ENCODE measurements at places on chromosomes 4 and X. TPM values are rescaled to one million over a fixed set of nuclear protein-coding genes. Genes with fewer than 3 reads are reported as not detected.

DNA sequence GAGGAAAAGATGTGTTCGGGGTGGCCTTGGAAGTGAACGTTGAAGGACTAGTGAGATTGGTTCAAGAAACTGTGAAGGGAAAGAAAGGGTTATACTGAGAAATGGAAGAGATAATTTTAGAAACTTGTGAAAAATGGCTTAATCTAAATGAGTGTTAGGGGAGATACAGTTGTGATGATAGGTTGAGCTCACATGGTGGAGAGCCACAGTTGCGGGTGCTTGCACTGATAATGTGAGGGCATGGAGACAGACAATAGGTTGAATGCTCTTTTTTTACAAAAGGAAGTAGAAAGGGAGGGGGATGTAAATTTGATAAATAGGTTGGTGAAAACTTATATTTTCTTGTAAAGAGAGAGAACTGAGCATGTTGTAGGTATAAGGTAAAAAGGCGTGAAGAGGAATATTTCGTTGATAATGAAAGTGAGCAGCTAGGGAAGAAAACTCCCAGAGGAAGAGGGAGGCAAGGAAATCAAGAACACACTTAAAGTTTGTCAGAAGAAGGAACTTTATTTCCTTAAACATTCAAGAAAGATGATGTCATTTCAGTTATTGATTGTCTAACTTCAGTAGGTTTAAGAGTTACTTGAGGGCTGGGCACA is 8.2 kb downstream of the AREG start:
- no peak for DNase-seq

DNA sequence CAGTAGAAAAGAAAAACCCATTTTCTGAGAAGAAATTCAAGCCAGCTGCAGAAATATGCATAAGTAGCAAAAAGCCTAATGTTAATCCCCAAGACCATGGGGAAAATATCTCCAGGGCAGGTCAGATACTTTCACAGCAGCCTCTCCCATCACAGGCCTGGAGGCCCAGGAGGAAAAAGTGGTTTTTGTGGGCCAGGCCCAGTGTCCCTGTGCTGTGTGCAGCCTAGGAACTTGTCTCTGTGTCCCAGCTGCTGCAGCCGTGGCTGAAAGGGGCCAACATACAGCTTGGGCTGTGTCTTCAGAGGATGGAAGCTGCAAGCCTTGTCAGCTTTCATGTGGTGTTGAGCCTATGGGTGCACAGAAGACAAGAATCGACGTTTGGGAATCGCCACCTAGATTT is 581.0 kb downstream of the C4orf33 start:
- no peak for DNase-seq

DNA sequence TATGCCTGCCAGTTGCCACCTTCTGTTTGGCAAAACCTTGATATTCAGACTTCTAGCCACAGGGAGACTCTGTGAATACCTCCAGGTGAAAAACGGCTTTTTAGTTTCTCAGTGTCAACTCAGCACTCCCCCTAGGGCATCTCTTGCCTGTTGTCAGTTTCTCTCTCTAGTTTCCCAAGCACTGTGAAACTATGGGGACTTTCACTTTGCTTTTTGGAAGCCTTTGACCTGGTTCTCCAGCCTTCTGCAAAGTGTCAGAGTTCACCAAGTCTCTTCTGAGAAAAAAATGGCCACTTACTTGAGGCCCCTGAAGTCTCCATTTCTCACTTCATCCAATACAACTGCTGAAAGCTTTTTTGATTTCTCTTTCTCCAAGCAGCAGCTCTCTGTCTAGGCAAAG is 521.5 kb downstream of the INPP4B start:
- no peak for DNase-seq

DNA sequence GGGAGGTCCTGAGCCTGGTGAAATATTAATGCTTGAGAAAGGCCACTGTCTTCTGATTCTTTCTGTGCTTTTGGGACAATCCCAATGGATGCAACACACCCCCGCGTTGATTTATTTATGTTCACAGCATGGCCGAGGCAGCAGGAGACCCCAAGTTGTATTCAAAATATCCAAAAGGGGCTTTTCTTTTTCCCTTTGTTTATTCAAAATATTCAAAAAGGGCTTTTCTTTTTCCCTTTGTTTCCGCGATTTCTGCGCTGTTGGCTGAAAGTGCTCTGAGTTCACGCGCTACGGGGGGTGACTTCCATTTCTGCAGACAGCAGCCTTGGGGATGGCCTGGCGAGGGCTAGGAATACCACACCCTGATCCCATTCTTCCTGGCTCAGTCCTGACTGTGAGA is 59.5 kb upstream of the PPP2R3B start:
- no peak for DNase-seq

DNA sequence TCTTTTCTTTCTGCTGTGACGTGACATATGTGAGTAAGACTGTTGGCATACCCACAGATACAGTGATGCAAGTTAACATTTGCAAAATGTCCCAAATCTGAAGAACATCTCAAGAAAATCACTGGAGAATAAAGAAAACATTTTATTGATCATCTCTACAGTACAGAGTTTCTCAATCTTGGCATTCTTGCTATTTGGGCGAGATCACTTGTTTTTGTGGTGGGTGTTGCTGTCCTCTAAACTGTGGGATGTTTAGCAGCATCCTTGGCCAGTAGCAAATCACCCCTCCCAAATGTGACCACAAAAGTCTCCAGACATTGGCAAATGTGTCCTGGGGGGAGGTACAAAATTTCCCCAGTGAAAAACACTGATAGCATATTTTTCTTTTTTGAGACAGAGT is 28.8 kb downstream of the AMELX start:
- DNase-seq: no peak

DNA sequence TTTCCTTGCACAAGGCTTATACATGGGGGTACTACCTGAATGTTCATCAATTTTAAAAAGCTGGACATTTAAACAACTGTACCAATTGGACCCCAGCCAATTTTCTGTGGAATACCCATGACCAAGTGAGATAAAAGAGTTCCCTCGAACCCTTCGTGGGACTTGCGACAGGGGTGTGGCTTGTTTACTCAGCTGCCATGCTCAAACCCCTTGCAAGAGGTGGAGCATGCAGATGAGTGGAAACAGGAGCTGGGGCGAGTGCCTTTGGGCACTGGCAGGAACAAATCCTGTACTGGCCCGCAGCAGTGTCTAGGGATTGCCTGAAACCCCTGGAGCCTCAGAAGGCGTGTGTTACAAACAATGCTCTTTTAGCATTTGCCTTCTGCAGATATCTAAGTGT is 144.2 kb downstream of the PDHA2 start:
- no peak for DNase-seq

DNA sequence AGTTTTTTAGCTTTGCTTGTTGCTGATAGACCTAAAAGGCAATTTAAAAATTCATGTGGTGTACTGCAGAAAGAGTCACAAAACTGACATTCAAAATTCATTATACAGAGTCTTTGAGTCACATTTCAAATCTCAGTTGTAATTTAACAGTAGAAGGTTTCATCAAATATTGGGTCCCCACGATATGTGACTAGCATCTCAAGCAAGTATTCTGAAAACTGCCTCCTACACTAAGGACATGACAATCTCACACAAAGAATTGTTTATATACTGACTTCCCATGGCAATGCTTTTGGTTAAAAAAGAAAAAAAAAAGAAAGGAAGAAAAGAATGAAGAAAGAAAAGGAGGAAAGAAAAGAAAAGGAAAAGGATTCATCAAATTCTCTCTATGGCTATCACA is 62.1 kb upstream of the CTSO start:
- no peak for DNase-seq

- no peak for DNase-seq
These were observed 1.5 kb upstream of the PAQR3 start for GRCh38 chr4:78940752-78941151.

DNA sequence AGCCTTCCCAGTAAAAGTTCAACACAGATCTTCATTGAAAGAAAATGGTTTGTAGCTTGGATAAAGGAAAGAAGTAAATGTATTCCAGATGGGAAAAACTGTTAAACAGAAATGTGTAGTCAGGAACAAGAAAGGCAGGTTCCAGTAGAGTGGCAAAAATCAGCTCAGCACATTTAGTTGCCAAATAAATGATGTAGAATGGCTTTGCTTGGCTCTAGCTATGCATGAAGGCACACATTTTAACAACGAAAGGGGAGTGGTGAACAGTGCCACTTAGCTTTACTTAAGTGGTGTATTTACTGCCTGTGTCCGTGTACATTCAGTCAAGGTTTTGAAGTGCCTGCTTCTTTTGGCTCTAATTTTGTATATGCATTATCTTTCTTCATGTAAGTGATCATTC is 644.5 kb upstream of the ATOH1 start:
- DNase-seq: no peak

DNA sequence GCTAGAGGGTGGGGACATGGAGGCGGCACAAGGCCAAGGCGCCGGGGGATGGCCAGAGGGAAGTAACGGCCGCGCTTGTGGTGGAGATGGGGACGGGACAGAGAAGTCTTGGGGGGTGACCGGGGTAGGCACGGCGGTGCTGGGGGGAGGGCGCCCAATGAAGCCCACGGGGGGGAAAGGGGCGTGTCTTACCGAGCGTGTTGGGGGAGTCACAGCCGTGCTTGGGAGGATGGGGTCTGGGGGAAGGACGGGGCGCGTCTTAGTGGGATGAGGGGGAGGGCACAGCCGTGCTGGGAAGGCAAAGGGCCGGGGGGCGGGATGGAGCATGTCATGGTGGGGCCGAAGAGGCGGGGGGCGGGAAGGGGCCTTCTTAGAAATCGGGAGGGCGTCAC is 952 bp downstream of the ARSD start:
- peak; percentile 42 for DNase-seq

- DNase-seq: no peak
These were observed at the start of gene DKK2 for GRCh38 chr4:107035819-107036583. Gene DKK2, minus strand, starts transcription at chr4:107036313. Its CDS starts 722 bp downstream, at chr4:107035591.

GRCh38 chr4:93809773-93810172 is 18.8 kb upstream of the ATOH1 start:
- no peak for DNase-seq

DNA sequence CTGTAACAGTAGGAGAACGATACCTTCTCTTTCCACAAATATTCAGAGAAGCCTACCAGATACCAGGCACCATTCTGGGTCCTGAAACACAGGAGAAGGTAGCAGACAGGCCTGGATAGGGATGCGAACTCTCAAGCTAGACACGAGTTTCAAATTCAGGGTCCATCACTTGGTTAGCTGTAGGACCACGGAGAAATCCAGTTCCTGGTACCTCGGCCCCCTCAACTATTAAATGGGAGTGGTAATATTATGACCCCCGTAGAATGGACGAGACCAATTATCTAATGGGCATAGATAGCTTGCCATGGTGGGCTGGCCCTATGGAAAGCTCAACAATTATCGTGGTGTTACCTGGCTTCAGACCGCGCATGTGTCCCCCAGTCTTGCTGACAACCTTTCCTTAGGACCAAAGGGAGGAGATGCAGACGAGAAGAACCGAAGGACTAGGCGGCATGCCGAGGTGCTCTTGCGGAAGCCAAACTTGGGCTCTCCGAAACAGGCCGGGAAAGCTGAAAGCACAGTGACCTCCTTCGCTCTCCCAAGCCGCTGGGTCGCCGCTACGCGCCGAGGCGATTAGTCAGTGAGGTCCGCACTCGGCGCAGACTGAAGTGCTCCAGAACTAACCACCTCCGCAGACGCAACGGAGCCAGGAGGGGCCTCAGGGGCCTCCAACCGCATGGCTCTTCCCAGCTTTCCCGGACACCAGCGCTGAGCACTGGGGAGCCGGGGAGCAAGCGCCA is 19.6 kb downstream of the NKX3-2 start:
- DNase-seq: no peak

- no peak for DNase-seq
These were observed 7.2 kb downstream of the ANKRD17 start for GRCh38 chr4:73251384-73251783.

GRCh38 chrX:33923262-33923661 is 208.9 kb downstream of the FAM47A start:
- no peak for DNase-seq

- peak; percentile 90 for DNase-seq
These were observed 288.3 kb downstream of the CHIC1 start for GRCh38 chrX:73851014-73852009.

GRCh38 chr4:151692821-151693673 is 67.8 kb downstream of the GATB start:
- DNase-seq: no peak

- DNase-seq: no peak
These were observed 282.0 kb downstream of the ARHGAP24 start for GRCh38 chr4:85756938-85757337.

DNA sequence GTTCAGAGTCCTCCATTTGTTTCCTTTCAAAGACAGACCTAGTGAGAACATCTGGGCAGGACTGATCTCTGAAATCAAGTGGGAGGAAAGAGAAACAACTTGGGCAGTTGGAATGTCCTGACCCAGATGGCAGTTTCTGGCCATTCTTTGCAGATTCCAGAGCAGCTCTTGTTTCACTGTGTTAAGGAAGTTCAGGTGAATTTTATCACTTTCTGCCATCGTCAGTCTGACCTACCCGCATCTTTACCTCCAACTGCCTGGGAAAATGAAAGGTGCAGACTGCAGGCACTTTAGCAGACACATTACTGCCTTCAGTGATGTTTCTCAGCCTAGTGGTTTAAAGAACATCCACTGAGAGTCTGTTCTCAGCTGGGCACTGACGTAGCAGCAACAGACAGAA is 216.2 kb downstream of the CEP135 start:
- DNase-seq: no peak

- no peak for DNase-seq
These were observed 3.5 kb downstream of the ZXDA start for GRCh38 chrX:57906790-57907189.

DNA sequence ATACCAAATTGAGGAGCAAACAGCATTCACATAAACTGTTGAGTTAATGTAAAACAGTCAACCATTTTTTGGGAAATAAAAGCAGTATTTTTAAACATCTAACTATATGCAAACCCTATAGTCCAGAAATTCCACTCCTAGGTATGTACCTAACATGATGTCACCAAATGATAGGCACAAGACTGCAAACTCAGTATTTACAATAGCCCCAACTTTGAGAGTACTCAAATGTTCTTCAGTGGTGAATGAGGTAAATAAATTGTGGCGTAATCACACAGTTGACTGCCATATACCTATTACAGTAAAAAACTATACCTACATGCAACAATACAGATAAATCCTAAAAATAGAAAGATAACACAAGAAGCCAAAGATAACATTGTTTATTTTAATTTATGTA is 1243.8 kb upstream of the ADGRL3 start:
- no peak for DNase-seq

- no peak for DNase-seq
These were observed 48.2 kb downstream of the SPINK2 start for GRCh38 chr4:56773346-56773745.

DNA sequence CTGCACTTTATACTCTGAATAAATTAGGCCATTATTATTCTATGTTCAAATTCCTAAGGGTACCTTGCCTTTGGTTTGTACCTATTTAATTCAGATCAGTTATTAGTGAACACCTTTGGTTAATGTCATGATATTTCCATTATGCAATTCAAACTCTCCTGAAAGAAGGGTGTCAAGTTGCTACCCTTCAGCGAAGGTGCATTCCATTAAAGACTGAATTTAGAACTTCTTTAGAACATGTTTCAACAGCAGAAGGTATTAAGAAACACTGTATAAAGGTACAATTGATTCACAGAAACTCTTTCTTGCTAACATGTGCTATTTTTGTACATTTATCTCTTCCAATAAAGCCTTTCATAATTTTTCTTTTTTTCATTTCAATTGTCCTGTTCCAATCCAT is 1545.4 kb upstream of the PCDH10 start:
- no peak for DNase-seq

GRCh38 chrX:39953879-39954278 is 143.9 kb downstream of the BCOR start:
- DNase-seq: no peak

Gene C1GALT1C1
- 20.3 TPM for polyA plus RNA-seq

Gene UTP14A
- polyA plus RNA-seq: 13.1 TPM

Gene FANCB
- 1.9 TPM for polyA plus RNA-seq

Gene TGIF2LX
- not detected for polyA plus RNA-seq

Gene TLR8
- 0.23 TPM for polyA plus RNA-seq

Gene CXCL9
- not detected for polyA plus RNA-seq

Gene ADGRA3
- 37.1 TPM for polyA plus RNA-seq

Gene TMPRSS11F
- 0.16 TPM for polyA plus RNA-seq

Gene PARM1
- polyA plus RNA-seq: 16.0 TPM

All from spinal cord (tissue), 10 donors.